ENCODE measurements at places on chromosomes 1 and 21.

DNA sequence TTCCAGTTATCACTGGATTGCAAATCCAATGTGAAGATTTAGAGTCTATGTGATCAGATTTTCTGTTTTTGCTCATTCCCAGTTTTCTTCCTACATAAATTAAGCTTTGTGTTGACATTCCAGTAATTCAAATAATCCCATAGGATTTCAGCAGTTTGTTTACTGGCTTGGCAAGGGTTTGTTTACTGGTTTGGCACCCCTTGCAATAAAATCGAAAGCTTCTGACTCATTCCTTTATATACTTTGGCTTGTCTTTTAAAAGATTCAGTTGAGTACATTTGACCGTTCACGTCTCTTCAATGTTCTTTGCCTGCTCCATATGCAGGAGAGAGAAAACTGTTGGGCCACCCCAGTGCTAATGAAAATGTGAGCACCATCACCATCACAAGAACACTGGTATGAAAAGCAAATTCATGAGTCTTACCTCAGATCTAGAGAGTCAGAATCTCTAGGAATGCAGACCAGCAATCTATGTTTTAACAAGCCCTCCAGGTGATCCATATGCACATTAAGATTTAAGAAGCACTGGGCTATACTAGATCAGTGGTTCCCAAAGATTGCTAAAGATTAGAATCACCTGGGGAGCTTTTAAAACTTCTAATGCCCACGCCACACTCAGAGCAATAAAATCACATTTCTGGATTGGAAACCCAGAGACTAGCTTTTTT is 32.8 kb downstream of the ZC3H11B start:
- no peak for DNase-seq

DNA sequence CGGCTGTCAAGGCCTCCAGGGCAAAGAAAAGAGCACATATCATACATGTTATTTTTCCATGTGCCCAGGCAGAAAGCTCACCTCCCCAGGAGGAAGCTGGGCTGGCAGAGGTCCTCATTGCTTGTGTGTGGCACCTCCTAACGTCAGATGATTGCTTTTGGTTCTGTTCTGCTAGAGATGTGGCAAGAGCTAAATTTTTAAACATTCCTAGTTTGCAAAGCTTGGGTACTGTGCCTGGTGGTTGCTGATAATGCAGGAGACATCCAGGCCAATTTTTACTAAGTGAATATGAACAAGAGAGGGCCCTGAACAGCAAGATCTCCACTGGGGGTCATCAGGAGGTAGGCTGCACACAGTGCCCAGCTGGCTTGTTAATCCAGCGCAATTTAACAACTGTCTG is 93.9 kb downstream of the TBX19 start:
- no peak for DNase-seq

DNA sequence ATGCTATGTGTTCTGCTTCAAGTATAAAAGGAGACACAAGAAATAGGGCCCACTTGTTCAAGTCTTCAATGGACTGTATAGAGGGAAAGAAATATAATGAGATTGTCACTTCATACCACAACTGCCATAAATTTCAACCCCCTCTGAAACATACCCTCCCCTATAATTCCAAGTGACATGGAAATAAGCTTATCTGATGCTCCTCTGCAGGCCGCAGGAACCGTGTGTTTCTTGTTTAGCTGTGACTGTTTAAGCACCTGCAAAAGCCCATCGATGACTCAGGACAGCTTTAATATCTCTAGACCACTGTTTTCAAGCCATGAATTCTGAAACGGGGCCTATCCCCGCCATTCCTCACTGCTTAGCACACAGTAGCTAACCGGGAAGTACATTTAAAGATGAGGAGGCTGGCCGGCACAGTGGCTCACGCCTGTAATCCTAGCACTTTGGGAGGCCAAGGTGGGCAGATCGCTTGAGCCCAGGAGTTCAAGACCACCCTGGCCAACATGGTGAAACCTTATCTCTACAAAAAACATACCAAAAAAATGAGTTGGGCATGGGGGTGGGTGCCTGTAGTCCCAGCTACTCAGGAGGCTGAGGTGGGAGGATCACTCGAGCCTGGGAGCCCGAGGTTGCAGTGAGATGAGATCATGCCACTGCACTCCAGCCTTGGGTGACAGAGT is 4.2 kb downstream of the HLCS start:
- no peak for DNase-seq

DNA sequence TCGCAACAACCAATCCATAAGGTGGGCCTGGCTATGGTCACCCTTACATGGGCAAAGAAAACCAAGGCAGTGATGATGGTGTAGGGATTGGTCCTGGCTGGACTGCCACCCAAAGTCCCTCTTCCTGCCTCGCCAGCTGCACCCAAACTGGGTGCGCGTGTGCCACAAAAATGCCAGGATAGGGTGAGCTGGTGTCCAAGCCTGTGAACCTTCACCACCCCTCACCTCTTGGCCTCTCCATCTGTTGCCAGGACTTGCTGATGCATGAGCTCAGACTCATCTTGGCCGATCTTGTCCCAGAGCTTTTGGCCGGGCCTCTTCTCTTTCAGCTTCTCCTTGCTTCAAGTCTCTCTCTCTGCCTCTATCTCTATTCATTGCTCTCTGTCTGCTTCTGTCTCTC is 41.8 kb downstream of the FOXD2 start:
- DNase-seq = no peak

DNA sequence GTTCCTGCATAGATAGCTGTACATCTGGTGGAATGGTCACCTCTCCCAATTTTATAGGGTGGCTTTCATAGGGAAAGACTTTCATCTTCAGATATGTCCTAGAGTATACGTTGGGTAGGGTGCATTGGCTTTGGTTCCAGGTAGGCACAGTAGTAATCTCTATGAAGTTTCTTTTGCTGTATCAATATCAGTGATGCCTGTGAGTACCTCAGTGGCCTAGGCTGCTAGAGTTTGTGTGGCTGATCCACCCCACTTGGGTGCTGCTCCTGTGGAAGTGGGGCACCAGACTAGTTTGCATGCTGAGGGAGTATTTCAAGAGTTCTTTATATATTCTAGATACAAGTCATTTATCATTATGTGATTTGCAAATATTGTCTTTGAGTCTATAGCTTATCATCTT is 370.5 kb upstream of the VAMP3 start:
- DNase-seq = no peak

GRCh38 chr1:4494027-4494426 is 160.4 kb upstream of the AJAP1 start:
- no peak for DNase-seq

GRCh38 chr21:44918581-44919033 is 2.1 kb downstream of the ITGB2 start:
- no peak for DNase-seq

- DNase-seq = no peak
Observed at GRCh38 chr1:153790966-153791647, 15.9 kb downstream of the SLC27A3 start.

DNA sequence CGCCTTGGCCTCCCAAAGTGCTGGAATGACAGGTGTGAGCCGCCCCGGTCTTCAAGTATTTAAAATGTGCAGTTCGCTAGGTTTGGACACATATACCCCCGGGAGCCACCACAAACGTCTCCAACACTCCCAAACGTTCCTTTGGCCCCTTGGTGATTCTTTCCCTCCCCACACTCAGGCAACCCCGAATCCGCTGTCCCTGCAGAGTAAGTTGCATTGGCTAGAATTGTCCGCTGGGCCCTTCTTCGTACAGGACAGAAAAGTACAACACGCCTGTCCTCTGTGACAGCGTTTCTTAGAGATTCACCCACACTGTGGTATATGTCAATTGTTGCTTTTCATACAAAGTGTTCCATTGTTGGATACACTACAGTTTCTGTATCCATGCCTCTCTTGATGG is 3.2 kb upstream of the PERM1 start:
- DNase-seq = no peak

DNA sequence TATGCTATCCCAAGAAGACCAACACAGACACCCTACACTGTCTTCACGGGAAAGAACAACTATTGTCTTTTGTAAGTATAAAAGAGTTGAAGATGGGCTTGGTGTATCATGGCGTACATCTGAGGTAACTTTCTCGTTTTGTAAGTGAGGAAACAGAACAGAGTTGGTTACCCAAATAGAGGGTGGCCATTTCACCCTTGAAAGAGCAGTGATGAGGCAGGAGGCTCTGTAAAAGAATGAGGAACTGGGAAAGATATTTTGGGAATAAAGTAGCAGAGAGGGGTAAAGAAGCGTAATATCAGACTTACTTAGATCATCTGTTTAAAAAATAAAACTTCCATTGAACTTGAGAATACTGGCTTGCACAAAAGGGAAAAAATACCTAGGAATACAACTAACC is 18.9 kb downstream of the FCRL2 start:
- no peak for DNase-seq

DNA sequence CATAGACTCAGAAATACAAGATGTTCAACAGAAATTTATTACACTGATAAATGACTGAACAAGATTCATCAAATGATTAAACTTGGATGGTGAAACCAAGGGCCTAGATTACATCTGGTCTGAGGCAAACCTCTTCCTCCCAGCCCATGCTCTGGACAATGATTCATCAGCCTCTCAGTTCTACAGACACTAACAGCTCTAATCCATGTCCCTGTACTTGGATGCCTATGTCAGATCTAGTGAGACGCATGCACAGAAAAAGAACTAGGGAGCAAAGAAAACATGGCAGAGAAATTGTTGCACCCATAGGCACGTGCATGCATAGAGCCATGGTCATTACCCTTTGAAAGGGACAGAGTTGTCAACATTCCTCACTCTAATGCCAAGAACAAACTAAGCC is 250.1 kb downstream of the KCNH1 start:
- no peak for DNase-seq

DNA sequence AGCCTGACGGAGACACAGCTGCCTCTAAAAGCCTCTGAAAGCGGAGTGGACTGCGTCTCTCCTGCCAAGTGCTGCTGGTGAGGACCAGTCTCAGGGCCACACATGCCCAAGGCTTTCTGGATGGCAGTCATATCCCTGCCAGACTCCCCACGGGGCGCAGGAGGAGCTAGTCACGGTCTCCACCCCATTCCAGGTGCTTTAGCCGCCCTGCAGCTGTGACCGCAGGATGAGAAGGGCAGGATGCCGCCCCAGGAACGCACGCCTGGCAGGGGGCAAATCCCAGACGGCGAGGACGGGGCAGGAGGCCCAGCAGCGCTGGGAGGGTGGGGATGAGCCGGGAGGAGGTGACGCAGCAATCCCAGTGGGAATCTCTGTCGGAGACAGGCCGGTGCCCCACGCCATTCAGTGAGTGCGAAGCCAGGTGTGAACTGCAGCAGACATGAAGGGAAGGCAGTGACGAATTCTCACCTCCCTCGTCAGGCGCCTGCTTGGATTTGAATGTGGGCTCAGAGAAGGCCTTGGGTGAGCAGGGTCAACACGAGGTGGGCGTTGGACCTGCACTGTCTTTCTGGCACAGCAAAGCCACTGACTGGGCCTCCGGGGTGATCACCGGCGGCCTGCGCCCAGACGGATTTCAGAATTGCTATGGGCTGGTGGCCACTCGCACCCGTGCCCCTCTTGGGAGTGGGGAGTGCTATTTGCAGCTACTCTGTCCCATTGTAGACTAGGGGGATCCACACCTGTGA is 38.5 kb upstream of the SLC19A1 start:
- no peak for DNase-seq

- DNase-seq = no peak
Observed at GRCh38 chr1:97630281-97630680, 290.6 kb downstream of the DPYD start.

- DNase-seq = no peak
Observed at GRCh38 chr1:210081494-210081893, 143.5 kb downstream of the SYT14 start.

DNA sequence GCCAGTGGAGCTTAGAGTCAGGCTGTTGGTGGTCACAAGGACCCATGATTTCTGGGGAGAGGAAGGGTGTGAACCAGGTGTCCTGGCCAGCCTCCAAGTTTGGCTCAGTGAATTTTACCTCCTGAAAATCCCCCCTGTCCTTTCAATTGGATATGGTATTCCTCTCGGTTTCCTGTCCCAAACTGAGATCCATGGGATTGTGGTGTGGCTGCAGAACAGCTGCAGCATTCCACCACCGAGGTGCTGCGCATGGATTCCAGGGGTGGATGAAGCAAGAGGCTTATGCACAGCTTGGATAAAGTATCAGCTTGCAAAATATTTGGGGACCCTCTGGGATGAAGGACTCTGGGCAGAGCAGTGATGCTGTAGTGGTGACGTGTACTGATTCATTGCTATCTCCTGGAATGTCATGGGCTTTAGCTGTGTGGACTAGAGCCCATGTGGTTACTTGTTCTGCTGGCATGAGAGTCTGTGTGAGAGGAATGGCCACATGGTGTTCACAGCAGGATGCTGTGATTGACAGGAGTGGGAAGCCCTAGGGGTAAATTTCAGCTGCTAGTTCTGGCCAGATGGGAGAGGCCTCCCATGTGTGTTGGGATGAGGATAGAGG is 148.7 kb upstream of the SPAG17 start:
- DNase-seq = no peak

DNA sequence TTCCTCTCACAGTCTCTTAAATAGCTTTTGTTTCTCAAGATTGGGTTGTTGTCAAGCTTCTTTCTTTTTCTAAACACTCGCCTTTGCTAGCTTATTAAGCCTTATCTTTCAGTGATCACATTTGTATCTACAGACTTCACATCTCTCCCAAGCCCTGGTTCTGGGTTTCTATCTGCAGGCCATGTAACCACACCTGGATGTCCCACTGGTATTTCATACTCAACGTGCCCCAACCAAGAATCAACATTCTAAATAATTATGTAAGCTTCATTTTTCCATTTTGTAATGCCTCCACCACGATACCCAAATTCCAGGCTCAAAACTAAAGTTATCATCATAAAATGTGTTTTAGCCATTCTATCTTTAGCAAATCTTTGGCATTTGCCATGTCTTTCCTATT is 372.2 kb downstream of the USH2A start:
- DNase-seq = no peak

DNA sequence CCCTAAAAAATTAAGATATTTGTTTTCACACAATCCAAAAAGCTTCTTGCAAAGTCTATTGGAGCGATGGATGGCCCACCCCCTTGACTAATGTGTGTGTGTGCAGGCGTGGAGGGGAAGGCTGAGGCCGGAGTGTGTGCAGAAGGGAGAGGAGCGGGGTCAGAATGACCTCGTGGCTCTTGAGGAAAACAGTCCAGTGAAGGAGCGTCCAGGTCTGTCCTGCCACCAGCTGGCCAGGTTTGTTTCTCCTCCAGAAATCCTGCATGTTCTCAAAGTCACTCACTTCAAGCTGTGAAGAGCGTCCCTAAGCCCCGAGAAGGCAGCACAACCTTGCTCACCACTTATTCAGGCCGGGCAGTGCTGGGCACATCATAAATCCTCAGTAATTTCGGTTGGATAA is 69.5 kb upstream of the SSX2IP start:
- no peak for DNase-seq

GRCh38 chr1:164591858-164592257 is 32.9 kb downstream of the PBX1 start:
- DNase-seq = no peak

GRCh38 chr1:23601968-23602876 is 42.9 kb upstream of the ID3 start:
- DNase-seq = no peak

GRCh38 chr1:213041443-213041842 is 9.6 kb upstream of the RPS6KC1 start:
- DNase-seq = no peak
